ENCODE measurements at places on chromosomes 7 and 10. TPM values are rescaled to one million over a fixed set of nuclear protein-coding genes. Genes with fewer than 3 reads are reported as not detected.

- DNase-seq, result no peak
Measured at GRCh38 chr7:10634239-10634638, 339.4 kb upstream of the PHF14 start.

The CPA4 gene
- 723 TPM for total RNA-seq

DNA sequence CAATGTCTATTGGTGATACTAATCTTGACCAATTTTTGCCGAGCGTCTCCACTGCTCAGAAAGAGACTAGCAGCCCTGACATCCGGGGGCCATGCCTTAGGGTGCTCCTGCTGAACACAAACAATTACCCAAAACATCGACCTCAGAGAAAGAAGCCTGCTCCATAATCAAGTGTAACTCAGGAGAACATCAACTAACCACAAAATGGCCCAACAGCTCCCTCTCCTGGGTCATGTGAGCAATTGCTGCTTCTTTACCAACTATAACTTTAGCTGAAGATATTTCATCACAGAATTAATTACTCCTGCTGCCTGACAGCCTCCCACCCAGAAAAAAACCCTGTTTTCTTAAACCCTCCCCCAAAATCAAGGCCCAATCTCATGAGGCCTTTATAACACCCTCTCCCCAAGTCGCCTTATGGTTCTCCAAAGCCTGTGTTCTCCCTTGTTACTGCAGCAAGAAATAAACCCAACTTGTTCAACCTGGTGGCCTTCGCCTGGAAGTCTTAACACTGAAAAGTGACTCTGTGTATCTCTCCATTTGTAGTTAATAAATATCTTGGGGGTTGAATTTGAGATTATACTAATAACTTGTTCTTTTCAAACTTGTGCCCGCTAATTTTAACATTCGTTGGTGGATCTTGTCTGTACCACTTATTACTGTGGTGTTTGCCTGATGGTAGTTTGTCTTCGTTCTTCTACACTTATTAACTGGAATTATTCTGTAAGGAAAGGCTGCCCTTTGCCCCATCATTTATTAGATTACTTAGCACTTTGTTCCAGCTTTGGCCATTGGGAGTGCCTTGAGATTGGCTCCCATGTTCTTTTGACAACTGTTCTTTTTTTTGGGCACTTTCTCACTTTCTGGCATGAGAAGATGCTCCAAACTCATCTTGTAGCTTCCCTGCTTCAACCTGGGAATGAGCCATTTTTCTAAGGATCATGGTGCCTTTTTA is 21.2 kb upstream of the RAMP3 start:
- peak; percentile 77 for DNase-seq

- no peak for DNase-seq
Measured at GRCh38 chr7:45311597-45311996, 154.0 kb downstream of the RAMP3 start.

The SFRP5 gene
- total RNA-seq, result not detected

GRCh38 chr10:5640036-5640435 is 26.4 kb downstream of the ASB13 start:
- DNase-seq, result no peak

The PRR15 gene
- total RNA-seq, result 0.17 TPM

DNA sequence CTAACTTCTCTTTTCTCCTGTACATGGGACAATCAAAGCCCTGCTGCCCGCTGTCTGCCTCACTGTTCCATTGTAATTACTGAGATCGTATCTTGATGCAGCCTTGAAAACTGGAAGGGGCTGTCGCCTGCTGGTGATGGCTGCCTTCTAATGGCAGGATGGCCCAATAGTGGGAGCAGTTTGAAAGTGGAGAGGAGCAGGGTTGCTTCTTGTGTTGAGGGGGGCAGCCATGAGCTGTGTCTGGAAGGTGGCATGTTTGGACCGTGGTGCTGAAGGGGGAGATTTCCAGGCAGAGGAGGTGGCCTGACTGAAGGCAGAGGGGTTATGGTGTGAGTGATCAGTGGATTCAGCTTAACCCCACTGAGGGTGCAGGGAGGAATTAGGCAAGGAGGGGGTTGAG is 8.1 kb downstream of the WDFY4 start:
- no peak for DNase-seq

DNA sequence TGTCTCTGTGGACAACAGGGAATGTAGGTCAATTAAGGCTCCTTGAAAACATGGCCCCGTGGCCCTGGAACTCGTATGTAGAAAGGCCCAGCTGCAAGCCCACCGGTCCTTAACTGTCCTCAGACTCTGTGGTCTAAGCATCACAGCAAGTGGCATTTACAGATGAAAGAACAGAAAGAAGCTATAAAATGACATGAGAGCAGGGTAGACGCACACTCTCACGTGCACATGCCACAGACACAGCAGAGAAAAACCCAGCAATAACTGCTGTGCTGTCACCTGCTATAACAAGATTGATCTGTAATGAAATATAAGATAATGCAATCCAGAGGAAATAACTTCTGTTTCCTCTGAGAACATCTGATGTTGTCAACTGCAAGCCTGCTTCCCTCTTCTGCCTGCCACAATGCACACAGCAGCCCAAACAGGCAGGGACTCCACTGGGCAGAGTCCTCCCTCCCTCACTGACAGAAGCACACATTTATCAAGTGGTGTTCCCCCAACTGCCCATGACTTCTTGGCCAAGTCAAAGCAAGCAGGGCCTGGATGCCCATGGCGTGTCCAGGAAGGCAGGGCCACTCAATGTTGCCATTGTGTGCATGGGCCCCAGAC is 63.9 kb downstream of the GFRA1 start:
- no peak for DNase-seq

The ADAP1 gene
- 0.84 TPM for total RNA-seq

DNA sequence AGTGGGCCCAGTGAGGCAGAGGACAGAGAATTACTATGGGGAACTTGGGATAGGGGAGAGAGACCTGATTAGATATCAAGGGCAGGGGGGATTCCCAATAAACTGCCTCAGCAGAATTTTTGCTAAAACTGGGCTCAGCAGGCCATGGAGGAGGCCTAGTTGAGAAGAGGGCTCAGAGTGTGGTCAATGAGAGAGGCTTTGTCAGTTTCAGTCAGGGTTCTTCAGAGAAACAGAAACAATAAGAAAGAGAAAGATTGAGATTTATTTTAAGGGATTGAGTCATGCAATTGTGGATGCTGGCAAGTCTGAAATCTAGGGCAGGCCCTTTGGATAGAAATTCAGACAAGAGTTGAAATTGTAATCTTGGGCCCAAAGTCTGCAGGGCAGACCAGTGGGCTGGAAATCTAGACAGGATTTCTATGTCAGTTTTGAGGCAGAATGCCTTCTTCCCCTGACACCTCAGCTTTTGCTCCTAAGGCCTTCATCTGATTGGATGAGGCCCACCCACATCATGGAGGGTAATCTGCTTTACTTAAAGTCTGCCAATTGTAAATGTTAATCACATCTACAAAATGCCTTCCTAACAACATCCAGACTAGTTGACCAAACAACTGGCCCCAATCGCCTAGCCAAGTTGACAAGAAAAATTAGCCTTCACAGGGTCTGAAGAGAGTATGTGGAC is 33.5 kb upstream of the CCSER2 start:
- DNase-seq, result no peak

- DNase-seq, result peak; percentile 81
Measured at GRCh38 chr10:115947104-115947503, 325.9 kb downstream of the GFRA1 start.

The SLC26A4 gene
- 1.6 TPM for total RNA-seq

- DNase-seq, result peak; percentile 29
Measured at GRCh38 chr10:69567920-69568319, 5.3 kb downstream of the NEUROG3 start.

The PLEKHA8 gene
- total RNA-seq, result 6.1 TPM

DNA sequence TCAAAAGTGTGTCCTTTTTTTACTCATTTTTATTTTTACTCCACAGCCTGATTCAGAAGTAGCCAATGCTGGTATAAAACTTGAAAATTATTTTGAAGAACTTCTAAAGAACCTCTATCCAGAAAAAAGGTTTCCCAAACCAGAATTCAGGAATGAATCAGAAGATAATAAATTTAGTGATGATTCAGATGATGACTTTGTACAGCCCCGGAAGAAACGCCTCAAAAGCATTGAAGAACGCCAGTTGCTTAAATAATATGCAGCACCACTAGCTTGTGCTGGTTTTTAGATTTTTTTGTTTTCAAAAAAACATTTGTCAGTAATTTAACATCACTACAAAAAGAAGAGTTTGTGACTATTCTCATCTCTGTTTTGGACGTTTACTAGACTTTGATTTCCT is 116.5 kb downstream of the SVOPL start:
- no peak for DNase-seq

The CAMK2B gene
- total RNA-seq, result 0.49 TPM

GRCh38 chr10:127737563-127738511 is 852 bp downstream of the FOXI2 start:
- DNase-seq, result no peak

The SORBS1 gene
- total RNA-seq, result 0.57 TPM

- DNase-seq, result no peak
Measured at GRCh38 chr7:7290429-7291122, 108.2 kb downstream of the C1GALT1 start.

DNA sequence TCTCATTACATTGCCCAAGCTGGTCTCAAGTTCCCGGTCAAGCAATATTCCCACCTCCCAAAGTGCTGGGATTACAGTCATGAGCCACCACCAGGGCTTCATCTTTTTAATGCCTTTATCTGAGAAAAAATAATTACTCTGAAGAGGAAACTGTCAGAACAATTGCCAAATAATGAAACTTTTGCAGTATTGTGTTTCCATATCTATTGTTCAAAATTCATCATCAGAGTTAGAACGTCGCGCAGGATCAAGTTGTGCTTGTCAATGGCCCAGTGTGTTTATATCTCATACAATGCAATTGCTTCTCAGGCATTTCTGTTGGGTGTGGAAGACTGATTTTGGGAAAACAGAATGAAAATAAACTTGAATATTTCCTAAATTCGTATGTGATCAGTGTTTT is 143.1 kb downstream of the ARID5B start:
- DNase-seq, result no peak

DNA sequence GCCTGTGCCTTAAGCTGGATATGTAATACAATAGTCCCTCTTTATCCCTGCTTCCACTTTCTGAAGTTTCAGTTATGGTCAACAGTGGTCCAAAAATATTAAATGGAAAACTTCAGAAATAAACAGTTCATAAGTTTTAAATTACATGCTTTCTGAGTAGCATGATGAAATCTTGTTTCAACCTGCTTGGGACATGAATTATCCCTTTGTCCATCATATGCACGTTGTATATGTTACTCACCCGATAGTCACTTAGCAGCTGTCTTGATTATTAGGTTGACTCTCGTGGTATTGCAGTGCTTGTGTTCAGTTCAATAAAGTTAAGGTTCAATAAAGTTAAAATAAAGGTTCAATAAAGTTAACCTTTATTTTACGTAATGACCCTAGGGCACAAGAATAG is 25.5 kb downstream of the C1GALT1 start:
- DNase-seq, result no peak

DNA sequence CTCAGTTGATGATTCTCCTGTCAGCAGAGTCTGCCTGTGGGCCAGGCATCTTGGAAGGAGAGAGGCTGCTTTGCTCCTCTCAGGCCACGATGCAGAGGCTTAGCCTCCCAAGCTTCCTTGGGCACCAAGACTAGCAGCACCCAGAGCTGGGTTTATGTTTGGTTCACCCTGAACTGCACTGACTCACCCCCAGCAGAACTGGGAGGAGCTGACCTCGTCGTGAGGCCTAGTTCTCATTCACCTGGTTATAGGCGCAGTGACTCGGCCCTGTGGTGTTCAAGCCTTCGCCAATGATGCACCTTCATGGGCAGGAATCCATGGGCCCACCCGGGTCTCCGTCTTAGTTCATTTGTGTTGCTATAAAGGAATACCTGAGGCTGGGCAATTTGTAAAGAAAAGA is 122.0 kb upstream of the ZNF438 start:
- DNase-seq, result no peak

The CC2D2B gene
- total RNA-seq, result not detected

DNA sequence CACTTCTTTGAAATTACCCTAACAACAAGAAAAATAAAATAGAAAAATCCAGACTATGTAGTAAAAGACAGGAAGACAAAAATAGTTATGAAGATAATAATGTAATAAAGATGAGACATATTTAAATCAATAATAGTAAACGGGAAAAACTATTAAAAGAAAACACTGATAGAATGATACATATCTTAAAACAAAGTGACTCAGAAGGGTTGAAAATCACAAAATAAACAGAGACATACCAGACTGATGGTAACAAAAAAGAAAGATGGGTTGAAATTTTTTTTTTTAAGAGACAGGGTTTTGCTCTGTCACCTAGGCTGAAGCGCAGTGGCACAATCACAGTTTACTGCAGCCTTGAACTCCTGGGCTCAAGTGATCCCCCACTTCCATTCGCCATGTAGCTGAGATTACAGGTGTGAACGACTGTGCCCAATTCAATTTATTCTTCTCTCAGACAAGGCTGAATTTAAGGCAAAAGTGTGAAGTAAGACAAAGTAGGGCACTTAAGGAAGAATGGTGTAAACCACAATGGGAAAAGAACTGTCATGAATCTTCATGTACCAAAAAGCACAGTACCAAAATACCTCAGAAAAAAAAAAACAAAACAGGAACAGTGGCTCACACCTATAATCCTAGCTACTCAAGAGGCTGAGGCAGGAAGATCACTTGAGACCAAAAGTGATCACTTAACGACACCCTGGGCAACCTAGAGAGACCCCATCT is 47.4 kb downstream of the LMBR1 start:
- no peak for DNase-seq

- no peak for DNase-seq
Measured at GRCh38 chr10:50551894-50552293, 71.9 kb downstream of the SGMS1 start.

DNA sequence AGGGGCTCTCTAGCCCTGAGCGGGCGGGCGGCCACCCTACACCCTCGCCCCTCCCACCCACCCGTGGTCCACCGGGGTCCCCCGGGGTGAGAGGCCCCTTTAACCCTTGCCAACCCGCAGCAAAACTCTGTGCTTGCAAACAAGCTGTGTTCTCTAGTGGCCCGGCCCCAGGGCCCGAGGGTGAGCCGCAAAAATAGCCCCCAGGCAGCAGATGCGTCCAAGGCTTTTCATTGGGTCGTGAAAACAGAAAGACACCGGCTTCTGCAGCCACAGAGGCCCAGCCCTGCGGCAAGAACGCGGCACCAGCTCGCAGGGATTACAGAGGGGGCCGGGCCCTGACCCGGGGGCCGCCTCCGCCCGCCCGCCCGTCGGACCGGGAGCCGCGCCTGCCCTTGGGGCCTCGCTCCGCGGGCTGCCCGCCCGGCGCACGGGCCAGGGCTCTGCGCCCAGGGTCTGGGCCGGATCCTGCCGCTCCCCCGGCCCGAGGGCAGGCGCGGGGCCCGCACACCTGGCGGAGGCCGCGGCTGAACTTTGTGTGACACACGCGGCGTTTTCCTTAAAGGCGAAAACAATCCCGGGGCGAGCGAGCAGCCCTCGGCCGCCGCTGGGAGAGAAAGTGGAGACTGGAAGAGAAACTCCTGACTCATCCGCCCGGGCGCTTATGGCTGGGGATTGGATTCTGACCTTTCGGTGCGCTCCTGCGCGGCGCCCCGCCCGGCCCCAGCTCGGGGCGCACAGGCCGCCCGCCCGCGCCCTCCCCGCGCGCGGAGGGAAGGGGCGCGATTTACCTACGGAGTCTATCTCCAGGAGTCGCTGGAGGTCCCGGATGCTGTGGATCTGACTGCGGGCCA is 2.8 kb downstream of the PDGFA start:
- peak; percentile 81 for DNase-seq

The SYT15 gene
- total RNA-seq, result 0.05 TPM

- DNase-seq, result no peak
Measured at GRCh38 chr10:37246637-37247036, 121.2 kb downstream of the ANKRD30A start.

- no peak for DNase-seq
Measured at GRCh38 chr7:40348126-40348728, 213.4 kb downstream of the SUGCT start.

- no peak for DNase-seq
Measured at GRCh38 chr7:70037171-70037933, 439.1 kb downstream of the AUTS2 start.

The ARMH3 gene
- 13.0 TPM for total RNA-seq
